ENCODE measurements at places on chromosomes 7 and 10. TPM values are rescaled to one million over a fixed set of nuclear protein-coding genes. Genes with fewer than 3 reads are reported as not detected.

IKZF5 gene
- total RNA-seq, result 24.0 TPM

ZNF775 gene
- total RNA-seq, result 12.1 TPM

AKR1C4 gene
- not detected for total RNA-seq

PON1 gene
- total RNA-seq, result not detected

MUC12 gene
- total RNA-seq, result not detected

CFAP70 gene
- 2.9 TPM for total RNA-seq

FAM241B gene
- 1.1 TPM for total RNA-seq

BTBD16 gene
- not detected for total RNA-seq

OPALIN gene
- not detected for total RNA-seq

PTF1A gene
- not detected for total RNA-seq

SLC16A12 gene
- total RNA-seq, result not detected

GRCh38 chr7:50422858-50423257, 27.3 kb downstream of the FIGNL1 start:
- no peak for DNase-seq
- H3K4me1 ChIP-seq, result peaks cover 10% of the 10 kb centered on the region
- H3K4me3 ChIP-seq, result no peak overlapping the region
- H3K27ac ChIP-seq, result no peak overlapping the region
- H3K27me3 ChIP-seq, result no peaks in the 10 kb centered on the region

DNA sequence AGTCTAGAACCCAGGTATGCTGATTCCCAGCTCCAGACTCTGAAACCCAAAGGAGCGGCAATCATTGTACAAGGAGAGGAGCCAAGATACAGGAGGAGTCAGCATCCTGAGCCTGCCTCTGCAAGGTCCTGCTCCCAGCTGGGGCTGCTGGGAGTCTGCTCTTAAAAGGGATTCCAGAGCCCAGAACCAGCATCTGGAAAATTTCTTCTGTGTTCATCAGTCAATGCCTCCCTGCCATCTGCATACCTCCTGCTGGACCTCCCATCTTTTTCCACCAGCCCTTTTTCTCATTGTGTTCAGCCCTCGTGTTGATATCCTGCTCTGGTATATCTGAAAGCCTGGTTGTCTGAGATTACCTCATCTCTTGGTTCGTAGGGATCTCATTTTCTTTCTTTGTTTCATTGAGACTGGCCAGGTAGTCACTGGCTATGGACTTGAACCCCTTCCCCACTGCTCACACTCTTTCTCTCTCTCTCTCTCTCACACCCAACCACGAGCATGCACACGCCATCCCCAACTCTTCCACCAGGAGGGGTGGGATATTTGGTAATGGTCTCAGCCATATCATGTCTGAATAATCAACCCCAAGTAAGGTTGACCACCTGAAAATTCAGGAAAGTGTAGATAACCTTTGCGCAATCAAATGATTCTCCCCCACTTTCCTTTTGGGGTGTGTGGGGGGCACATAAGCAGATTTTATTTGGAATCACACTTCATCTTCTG, 608.8 kb downstream of the LRMDA start:
- H3K27me3 ChIP-seq, result no peaks in the 10 kb centered on the region
- no peak for DNase-seq
- H3K36me3 ChIP-seq, result no peaks in the 10 kb centered on the region

GRCh38 chr10:110919971-110920881, 822 bp downstream of the SHOC2 start:
- H3K36me3 ChIP-seq, result peaks cover 2% of the 10 kb centered on the region
- H3K27me3 ChIP-seq, result no peaks in the 10 kb centered on the region
- peak overlapping the region; percentile 91 for H3K4me3 ChIP-seq
- peaks cover 41% of the 10 kb centered on the region for H3K4me1 ChIP-seq

DNA sequence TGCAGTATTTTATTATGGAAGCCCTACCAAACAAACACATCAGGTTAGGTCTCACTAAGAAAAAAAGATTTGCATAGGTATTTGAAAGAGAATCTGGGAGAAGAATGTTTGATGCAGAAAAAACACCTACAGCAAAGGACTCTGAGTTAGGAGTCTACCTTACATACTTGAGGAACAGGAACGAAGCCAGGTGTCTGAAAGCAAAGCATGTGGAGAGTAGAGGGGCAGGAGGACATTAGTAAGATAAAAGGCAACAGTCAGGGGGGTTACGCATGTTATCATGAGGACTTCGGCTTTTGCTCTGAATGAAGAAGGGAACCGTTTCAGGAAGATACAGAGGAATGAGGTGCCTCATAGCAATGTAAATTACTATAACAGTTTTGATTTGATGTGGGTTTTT, 87.9 kb upstream of the PTER start:
- H3K36me3 ChIP-seq, result no peaks in the 10 kb centered on the region
- no peak overlapping the region for H3K27ac ChIP-seq
- no peaks in the 10 kb centered on the region for H3K27me3 ChIP-seq

DNA sequence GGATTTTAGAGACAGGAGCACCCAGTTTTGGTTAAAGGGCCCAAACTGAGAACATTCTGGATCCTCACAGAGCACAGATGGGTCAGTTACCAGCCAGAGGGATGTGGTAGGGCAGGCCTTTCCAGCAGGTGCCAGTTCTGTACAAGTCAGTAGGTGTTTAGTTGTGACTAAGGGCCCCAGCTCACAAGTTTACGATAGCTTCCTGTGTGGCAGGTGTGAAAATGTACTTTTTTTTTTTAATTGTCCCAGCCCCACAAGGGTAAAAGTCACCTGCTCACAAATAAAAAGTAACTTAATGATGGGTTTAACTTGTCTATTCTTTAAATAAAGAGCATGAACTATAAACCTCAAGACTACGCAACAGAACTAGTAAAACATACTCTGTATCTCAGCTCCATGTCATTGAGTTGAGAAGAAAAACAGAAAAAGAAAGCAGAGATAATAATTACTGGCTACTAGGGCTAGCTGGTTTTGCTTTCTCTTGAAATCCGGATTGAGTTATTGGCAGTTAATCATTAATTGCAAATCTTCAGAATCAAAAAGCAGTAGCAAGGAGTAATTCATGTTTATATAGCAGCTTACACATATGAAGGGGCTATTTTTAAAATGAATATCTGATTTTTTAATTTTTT, 15.4 kb downstream of the NFE2L3 start:
- peaks cover 6% of the 10 kb centered on the region for H3K36me3 ChIP-seq
- no peak for DNase-seq
- H3K4me3 ChIP-seq, result no peak overlapping the region
- peaks cover 7% of the 10 kb centered on the region for H3K4me1 ChIP-seq

GRCh38 chr7:121547544-121548092, 151.5 kb upstream of the FAM3C start:
- no peaks in the 10 kb centered on the region for H3K4me1 ChIP-seq
- no peak overlapping the region for H3K4me3 ChIP-seq
- DNase-seq, result peak; percentile 74
- H3K27ac ChIP-seq, result no peak overlapping the region
- no peaks in the 10 kb centered on the region for H3K27me3 ChIP-seq

- no peaks in the 10 kb centered on the region for H3K27me3 ChIP-seq
- H3K4me1 ChIP-seq, result no peaks in the 10 kb centered on the region
- DNase-seq, result no peak
- H3K27ac ChIP-seq, result no peak overlapping the region
These were observed 21.4 kb upstream of the TPST1 start for GRCh38 chr7:66183700-66184099.

DNA sequence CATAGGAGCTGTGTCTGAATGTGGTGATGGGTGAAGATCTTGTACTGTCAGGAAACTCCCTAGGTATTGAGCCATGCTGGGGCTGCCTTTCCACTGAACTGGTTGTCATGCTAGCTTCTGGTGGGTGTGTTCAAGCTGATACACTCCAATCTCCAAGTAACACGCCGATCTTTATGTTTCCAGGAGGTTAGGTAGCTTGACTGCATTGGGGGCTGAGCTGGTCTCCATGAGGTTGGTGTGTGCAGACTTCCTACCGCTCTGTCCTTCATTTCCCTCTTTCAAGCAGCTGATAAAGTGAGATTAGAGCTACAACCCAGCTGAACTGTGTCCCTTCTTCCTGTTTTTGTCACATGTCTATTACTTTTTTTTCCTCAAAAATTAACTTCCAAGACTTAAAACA, 265.5 kb downstream of the ANKRD30A start:
- H3K36me3 ChIP-seq, result no peaks in the 10 kb centered on the region
- no peaks in the 10 kb centered on the region for H3K4me1 ChIP-seq
- no peak overlapping the region for H3K27ac ChIP-seq
- no peaks in the 10 kb centered on the region for H3K27me3 ChIP-seq

DNA sequence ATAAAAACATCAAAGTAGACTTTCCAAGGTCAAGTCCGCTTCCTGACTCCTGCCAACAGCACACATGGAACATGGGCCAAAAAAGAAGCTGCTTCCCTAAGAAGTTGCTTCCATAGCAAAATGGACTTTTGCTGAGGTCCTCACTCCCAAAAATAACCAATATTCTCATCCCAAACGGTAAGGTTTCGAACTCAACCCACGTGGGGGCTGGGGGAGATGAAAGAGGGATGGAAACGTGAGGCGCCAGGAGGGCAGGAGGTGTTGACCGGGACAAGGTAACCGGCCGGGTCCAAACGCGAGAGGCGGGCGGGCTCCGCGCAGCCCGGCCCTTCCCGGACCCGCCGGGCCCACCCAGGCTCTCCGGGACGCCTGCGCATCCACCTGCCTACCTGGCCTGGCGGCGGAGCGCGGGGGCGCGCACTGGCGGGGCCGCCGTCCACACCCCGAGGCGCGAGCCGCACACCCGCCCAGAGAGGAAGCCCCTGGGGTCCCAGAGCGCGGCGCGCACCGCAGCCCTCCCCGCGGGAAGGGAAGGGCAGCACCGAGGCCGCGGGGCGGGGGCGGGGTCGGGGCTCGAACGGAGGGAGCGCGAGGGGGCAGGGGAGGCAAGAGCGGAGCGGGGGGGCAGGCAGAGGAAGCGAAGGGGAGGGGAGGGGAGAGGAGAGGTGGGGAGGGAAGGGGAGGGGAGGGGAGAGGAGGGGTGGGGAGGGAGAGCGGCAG, 742 bp downstream of the LMBR1 start:
- no peaks in the 10 kb centered on the region for H3K36me3 ChIP-seq
- DNase-seq, result peak; percentile 75
- peak overlapping the region; percentile 74 for H3K4me3 ChIP-seq
- H3K27me3 ChIP-seq, result no peaks in the 10 kb centered on the region
- peaks cover 5% of the 10 kb centered on the region for H3K4me1 ChIP-seq

DNA sequence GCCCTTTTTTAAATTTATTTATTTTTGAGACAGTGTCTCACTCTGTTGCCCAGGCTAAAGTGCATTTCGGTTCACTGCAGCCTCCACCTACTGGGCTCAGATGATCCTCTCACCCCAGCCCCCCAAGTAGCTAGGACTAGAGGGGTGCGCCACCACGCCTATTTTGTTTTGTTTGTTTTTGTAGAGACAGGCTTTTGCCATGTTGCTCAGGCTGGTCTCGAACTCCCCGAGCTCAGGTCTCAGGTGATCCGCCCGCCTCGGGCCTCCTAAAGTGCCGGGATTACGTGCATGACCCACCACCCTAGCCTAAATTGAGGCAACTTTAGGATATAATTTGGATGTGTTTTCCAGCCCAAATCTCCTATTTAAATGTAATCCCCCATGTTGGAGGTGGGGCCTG, 805 bp downstream of the ZNF736 start:
- peak overlapping the region; percentile 97 for H3K27ac ChIP-seq
- peak overlapping the region; percentile 93 for H3K4me3 ChIP-seq
- peak; percentile 23 for DNase-seq
- H3K27me3 ChIP-seq, result no peaks in the 10 kb centered on the region

DNA sequence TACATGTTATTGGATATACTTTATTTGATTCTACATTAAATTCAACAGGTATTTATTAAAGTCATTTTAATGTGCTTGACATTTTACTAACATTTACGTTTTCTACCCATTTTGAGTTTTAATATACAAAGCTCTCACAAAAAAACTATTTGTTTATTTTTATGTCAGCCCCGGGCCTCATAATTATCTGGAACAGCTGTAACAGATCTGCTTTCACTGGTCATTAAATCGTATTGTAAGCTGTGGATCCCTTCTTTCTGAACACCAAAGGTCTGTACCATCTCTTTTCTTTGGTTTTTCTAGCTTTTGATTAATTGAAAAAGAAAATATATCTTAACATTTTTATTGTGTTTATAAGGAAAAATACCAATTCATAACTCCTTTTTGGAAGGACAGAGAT, 73.5 kb downstream of the SEMA3E start:
- H3K27me3 ChIP-seq, result no peaks in the 10 kb centered on the region
- no peak overlapping the region for H3K27ac ChIP-seq
- no peak overlapping the region for H3K4me3 ChIP-seq
- no peaks in the 10 kb centered on the region for H3K36me3 ChIP-seq
- no peak for DNase-seq

DNA sequence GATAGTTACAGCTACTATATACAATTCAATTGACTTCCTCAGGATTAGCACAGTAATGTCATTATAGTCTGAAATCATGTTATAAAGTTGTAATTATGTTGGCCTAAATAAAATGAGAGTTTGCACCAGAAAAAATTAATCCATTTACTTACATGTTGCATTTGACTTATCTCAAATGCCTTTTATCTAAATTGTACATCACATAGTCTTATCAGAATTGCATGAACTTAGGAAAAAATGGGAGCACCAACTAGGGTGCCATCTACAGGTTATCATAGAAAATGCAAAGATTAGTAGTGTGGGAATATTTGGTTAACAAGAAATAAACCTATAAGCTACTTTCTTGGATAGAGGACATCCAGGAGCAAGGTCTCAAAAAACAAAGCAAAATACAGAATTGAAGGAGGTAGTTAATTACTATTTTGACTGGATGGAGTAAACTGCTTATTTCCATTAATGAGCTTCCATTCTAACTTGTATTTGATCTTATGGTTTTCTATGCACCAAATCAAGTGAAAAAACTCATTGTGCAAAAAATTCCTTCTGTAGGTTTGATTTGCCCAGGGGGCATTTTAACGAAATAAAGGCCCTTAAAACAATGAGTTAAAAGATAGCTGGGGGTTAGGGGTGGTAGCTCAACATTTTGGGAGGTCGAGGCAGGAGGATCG, 60.0 kb upstream of the ORC5 start:
- no peak overlapping the region for H3K4me3 ChIP-seq
- no peak for DNase-seq
- no peak overlapping the region for H3K27ac ChIP-seq
- no peaks in the 10 kb centered on the region for H3K27me3 ChIP-seq
- H3K4me1 ChIP-seq, result no peaks in the 10 kb centered on the region

GRCh38 chr10:10642751-10643150, 374.9 kb upstream of the CELF2 start:
- no peak for DNase-seq
- H3K36me3 ChIP-seq, result no peaks in the 10 kb centered on the region
- no peaks in the 10 kb centered on the region for H3K27me3 ChIP-seq
- H3K27ac ChIP-seq, result no peak overlapping the region
- no peaks in the 10 kb centered on the region for H3K4me1 ChIP-seq

- no peaks in the 10 kb centered on the region for H3K27me3 ChIP-seq
- no peak for DNase-seq
- H3K4me3 ChIP-seq, result no peak overlapping the region
These were observed 186.8 kb downstream of the CUX1 start for GRCh38 chr7:102004229-102004628.

DNA sequence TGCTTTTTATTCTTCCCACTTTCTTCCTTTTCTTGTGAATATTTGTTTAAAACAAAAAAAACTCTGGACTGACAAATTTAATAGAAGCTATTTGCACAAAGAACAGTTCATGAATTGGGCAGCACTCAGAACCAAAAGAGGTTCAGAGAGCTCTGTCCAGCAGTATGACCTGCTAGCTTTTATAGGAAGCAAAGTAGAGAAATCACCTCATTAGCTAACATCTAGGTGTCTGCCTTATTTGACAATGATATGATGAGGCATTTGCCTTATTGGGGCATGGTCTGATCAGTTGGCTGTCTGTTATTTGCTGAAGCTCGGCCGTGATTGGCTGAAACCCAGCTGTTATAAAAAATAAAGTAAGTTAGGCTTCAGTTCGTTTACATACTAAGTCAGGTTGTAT, 819 bp upstream of the TRIM4 start:
- peak overlapping the region; percentile 89 for H3K4me3 ChIP-seq
- H3K4me1 ChIP-seq, result peaks cover 35% of the 10 kb centered on the region
- DNase-seq, result no peak
- peaks cover under 1% of the 10 kb centered on the region for H3K27me3 ChIP-seq
- H3K27ac ChIP-seq, result peak overlapping the region; percentile 81
- no peaks in the 10 kb centered on the region for H3K36me3 ChIP-seq

Measured in B cell (primary cell).